T-helper 22 cell (primary cell): ENCODE measurements at places on chromosomes 2 and 18.

DNA sequence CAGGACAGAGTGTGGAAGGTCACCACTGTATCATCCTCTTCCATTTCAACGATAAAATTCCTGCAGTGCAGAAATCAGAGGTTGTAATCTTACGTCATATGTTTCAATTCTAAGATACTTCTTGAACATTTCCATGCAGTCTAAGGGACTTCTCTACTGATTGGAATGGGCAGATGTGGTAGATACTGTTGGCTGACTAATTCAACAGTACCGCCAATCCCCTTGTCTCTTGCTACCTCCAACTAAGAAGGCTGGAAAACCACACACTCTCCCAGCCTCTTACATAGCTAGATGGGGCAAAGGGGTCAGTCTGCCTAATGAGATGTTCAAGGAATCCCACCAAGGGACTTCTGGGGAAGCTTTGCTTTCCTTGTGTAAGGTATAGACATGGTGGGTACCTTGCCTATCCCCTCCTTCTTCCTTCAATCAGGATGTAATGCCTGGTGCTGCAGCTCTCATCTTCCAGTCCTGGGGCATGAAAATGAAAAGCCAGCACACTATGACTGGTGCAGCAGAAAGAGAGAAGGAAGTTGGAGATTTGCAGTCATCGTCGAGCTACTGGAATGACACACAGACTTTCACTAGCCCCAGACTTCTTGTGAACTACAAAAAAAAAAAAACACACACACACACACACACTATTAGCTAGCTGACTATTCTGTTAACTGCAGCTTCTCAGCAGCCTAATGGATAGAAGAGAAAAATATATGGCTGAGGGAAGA lies 84.1 kb downstream of the ALPK2 start:
- DNase-seq: no peak

DNA sequence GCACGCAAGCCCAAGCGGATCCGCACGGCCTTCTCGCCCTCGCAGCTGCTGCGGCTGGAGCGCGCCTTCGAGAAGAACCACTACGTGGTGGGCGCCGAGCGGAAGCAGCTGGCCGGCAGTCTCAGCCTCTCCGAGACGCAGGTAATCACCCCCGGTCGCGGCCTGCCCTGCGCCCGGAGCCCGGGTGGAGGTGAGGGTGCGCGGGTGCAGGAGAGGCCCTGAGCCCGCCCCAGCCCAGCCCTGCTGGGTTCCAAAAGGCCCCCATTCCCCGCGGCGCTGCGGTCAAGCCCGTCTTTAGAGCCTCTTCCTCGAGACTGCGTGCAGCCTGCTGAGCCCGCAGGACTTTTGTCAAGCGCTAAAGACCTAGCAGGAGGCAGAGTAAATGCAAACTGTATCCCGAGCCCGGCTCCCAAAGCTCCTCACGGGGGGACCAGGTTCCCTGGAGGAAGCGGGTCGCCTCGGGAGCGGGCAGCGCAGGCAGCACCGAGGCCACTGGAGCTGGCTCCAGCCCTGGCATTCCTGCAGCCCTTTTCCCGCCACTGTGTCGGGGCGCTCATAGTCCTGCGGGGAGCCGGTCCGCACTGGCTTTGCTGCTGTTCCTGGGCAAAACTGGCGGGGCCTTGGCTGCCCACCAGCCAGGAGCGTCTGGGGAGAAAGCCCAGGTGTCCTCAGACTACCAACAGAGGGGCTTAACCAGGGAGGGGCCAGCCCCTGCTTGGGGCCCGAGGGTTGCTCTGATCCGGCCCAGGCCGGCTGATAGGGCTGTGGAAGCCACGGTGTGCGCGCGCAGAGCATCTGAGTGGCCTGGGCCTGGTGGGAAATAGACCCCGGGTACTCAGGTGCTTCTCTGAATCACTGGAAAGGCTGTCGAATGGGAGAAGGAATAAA lies 7.3 kb downstream of the EMX1 start:
- no peak for DNase-seq

DNA sequence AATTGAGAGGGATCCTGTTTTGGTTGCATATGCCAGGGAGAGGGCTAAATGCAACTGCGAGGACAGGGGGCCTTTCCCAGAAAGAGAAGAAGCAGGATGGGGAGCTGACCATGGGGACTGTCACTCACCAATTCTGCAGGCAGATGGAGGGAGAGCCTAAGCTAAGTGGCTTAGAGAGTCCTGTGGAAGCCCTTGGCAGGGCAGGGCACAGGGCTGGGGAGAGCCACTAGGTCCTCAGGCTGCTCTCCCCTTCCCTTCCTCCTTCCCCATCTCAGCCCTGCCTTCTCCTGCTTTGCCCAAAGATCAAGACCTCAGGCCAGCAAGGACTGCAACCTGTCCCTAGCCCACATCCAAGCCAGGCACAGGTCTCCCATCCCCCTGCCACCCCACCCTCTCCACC lies 24.4 kb upstream of the CATIP start:
- no peak for DNase-seq

- no peak for DNase-seq
These were observed 25.4 kb downstream of the TET3 start for GRCh38 chr2:74010087-74010541.

GRCh38 chr2:181814057-181814491 lies 77.5 kb upstream of the ITPRID2 start:
- no peak for DNase-seq

- DNase-seq: no peak
These were observed 9.2 kb downstream of the GALNT13 start for GRCh38 chr2:153880926-153881325.

- no peak for DNase-seq
These were observed 29.2 kb downstream of the PDIA6 start for GRCh38 chr2:10783421-10783820.

DNA sequence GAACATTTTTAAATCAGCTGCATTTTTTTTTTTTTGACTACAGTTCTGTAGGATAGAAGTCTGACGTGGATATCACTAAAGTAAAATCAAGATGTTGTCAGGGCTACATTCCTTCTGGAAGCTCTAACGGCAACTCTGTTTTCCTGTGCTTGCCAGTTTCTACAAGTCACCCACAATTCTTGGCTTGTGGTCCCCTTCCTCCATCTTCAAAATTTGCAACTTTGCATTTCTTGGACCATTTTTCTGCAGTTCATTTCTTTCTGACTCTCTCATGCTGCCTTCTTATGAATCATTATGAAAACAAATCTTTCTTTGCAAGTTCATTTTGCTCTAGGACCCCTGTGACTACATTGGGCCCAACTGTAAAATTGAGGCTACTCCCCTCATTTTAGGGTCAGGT lies 367.9 kb downstream of the DSC3 start:
- no peak for DNase-seq

GRCh38 chr2:26235089-26235488 lies 9.3 kb downstream of the HADHA start:
- no peak for DNase-seq

DNA sequence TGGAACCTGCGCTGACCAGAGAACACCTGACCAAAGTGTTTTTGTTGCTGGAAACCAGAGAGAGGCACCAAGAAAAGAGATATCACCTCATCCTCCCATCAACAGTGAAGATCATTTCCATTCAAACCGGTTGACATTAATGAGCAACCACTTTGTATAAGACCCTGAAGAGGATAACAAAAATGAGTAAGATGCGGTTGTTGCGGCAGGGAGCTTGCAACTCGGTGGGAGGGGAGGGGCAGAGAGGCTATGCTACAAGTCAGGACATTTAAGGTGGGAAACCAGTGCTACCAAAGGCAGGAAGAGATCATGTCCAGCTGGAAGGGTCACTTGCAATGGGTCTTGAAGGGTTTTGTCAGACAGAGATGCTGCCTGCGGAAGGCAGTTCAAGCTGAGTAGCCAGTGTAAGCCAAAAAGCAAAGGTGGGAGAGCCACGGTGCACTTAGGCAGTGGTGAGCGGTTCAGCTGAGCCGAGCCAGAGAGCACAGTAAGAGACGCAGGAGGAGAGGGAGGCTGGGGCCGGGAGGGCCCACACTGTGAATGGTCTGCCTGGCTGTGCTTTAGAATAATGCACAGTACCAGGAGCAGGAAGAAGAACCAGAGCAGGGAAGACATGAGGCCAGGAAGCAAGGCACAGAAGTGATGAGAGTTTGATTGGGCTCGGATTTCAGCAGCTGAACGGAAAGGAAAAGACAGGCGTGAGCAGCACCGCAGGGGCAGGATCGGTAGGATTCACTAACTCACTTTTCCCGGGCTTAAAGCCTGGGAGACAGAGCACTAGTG lies 24.4 kb upstream of the DTNB start:
- DNase-seq: no peak

GRCh38 chr18:35024965-35025364 lies 16.2 kb upstream of the MAPRE2 start:
- no peak for DNase-seq

DNA sequence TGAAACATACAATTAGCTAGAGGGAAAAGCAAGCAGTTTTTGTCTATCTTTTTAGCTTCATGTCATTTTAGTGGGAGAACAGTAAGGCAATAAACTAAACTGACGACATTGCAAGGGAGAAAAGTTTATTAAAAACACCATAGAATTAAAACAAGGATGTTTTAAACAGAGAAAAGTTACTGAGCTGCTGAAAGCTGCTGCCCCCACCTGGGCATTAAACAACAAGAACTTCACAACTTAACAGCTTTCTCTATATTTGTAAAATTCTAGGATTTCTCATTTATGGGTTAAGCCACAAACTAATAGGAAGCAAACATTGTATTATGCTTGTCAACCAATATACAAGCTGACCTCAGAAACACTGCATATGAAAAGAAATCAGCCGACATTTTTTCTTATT lies 289.2 kb downstream of the ERBB4 start:
- no peak for DNase-seq

DNA sequence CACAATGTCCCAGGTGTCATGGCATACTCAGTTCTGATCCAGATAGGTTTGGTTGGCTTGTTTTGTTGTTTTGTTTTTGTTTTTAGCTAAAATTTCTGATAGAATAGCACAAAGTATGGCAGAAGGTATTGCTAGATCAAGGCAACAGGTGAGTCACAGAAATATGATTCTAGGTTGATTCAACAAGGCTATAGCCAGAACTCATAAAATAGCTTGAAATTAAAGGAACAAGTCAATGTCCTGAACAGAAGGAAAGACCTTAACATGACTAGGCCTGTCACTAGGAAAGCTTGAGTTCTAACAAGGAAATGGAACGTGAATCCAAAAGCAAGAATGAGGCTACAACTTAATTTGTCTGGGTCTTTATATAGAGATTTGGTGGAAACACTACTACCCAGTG lies 157.1 kb downstream of the GALNT3 start:
- no peak for DNase-seq

DNA sequence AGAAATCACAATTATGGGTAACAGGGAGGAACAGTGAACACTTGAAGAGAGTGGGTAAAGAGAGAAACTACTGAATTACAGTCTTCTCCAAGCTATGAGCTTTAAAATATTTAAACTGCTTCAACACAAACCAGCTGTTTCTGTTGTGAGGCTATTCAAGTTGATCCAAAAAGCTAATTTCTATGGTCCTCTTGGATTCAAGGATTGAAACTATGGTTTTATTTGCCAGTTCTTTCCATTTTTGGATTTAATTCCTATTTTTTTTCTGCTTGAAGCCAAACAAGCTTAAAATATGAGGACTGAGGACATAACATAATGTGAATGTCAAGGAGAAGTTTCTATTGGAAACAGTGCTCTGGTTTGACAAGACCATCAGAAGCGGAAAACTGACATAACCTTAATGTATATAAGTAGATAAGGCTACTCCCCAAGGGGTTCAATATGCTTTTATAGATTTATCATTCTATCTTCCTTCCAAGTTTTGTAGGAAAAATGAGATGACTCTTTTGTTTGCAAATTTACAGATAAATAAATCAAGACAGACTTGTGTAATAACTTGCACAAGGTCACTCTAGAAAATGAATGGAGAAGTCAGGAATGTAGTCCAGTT lies 60.7 kb upstream of the AQP4 start:
- no peak for DNase-seq

DNA sequence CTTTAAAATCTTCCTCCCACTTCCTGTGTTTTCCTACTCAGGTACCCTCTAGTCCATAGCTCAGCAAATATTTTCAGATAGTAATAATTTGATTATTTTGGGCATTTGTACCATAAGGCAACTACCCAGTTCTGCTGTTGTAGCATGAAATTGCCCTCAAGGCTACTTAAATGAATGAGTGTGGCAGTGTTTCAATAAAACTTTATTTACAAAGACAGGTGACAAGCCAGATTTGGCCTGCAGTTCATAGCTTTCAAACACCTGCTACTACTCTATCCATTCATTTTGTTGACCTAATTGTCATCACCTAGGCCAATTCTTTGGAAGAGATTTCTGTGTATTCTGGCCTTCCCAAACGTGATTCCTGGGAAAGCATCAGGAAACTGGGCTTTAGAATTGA lies 28.9 kb downstream of the NYAP2 start:
- DNase-seq: no peak

GRCh38 chr18:76466410-76466991 lies 28.5 kb downstream of the ZNF516 start:
- no peak for DNase-seq

- DNase-seq: no peak
These were observed 120.1 kb downstream of the NUP35 start for GRCh38 chr2:183244300-183244844.

GRCh38 chr2:216215658-216216390 lies 106.7 kb downstream of the XRCC5 start:
- no peak for DNase-seq

DNA sequence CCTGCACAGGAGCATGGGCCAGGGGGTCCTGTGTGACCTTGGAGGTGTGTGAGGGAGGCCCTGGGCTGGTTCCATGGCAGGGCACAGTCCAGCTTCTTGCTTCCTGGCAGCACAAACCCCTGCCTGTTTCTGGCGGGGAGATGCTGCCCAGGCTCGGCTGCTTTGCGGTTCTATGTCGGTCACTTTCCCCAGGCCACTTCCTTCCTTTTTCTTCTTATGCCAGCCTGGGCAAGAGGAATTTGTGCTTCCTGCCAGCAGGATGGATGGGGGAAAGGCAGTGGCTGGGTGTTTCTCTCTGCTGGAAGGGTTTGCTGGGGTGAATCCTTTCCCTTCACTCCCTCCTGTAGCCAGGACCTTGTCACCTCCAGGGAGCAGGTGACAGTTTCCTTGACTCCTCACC lies 24.3 kb downstream of the ASAP2 start:
- DNase-seq: no peak

- no peak for DNase-seq
These were observed 1.8 kb downstream of the LPIN1 start for GRCh38 chr2:11748018-11748860.

- DNase-seq: no peak
These were observed 37.6 kb upstream of the FOSL2 start for GRCh38 chr2:28354920-28355520.

DNA sequence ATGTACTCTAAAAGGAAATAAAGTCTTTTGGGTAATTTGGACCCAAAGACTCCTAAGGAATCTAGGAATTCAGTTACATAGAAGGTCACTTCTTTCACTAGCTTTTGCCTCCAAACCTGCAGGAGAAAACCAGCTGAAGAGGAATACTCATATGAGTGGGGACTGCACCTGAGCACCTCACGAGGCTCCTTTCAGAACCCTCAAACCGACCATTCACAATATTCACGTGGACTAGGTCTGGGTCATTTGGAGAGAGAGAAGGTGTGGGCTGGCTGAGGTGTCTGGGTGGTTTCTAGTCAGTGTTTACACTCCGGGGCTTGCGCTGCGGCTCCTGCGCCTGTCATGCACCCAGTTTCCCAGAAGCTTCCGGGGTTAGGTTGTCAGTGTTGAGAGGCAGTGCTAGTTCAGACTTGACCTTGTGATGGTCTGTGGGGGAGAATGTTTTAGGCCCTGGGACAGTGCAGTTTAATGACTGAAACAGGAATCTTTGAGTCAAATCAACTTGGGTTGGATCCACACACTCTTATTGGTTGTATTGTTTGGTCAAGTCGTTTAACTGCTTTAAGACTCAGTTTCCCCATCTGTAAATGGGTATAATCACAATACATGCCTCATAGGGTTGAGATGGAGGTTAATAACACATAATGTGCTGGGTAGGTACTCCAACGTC lies 78.4 kb downstream of the LIMS1 start:
- DNase-seq: peak; percentile 32
